ENCODE measurements at places on chromosomes 3 and 15. TPM values are rescaled to one million over a fixed set of nuclear protein-coding genes. Genes with fewer than 3 reads are reported as not detected.

Gene CCDC191
- 3.1 TPM for total RNA-seq

- DNase-seq = no peak
These were observed 440.7 kb upstream of the THBS1 start for GRCh38 chr15:39140060-39140604.

- no peak for DNase-seq
These were observed 2.2 kb downstream of the TYRO3 start for GRCh38 chr15:41561104-41561776.

GRCh38 chr15:79007066-79007465 lies 62.2 kb upstream of the CTSH start:
- DNase-seq = peak; percentile 44

DNA sequence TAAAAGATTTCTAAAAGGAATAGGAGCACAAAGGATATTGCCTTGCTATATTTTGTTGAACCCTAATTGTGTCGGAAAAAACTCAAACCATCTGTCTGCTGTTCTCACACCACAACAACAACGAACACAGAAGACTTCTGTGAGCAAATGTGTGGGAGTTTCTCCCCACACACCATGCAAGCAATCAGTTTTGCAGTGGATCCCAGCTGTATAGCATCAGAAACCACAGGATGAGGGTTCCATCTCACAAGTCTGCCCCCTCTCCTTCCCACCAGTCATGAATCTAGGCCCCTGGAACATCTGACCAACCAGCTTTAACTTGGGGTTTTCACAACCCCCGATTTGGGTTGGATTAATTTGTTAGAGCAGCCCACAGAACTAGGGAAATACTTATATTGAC lies 91.3 kb upstream of the SLC4A7 start:
- no peak for DNase-seq

DNA sequence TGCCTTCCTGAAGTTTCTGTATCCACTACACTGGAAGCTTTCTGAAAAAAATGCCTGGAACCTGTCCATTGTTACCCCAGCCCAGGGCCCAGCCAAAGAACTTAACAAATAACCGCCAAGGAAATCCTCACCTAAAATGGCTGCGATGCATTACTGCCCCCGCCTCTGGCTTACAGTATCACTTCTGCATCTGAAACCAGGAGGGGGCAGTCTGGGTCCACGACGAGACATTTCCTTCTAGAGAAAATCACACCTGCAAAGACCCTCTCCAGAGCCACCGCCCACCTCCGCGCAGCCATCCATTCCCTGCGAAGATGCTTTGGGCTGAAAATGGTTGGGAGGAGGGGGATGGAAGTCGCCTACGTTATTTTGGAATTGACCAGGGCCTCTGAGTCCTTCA lies 22.4 kb upstream of the CELF6 start:
- DNase-seq = no peak

All from colonic mucosa (tissue), 4 donors.